NCI-H446 (cell line): ENCODE measurements at places on chromosomes 1 and 21.

GRCh38 chr1:109691759-109692158 is 4.1 kb downstream of the GSTM1 start:
- no peak for DNase-seq

- DNase-seq: no peak
These were observed 302.0 kb downstream of the SIPA1L2 start for GRCh38 chr1:232327899-232328298.

- no peak for DNase-seq
These were observed 243.0 kb downstream of the PBX1 start for GRCh38 chr1:164801791-164802502.

DNA sequence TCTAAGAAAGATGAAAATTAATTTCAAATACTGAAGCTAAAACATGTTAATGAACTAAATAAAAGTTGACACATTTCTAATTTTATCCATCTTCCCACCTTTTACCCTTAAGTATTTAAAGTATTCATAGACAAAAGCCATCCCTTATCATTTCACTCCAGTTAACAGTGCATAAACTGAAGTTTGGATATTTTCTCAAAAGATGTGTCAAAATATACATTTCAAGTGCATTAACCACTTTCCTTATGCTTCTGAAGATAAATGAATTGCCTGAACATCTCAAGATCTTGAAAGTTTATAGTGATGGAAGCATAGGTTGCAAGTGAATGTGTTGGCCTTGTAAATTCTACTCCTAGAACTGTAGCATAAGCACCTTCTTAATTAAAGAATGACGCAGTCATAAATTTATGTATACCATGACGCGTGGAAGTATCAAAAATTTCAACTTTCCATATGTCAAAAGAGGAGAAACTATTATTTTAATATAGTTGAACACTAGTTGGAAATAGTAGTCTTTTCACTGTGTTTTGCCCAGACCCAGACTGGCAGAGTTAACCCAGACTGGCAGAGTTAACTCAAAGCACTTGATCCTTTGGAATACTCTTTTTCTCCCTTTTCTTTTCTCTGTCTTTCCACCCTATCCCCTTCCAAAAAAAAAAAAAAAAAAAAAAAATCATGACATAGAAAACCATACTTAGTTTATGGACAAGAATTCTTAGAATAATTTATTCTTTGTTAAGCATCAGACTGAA is 282.6 kb upstream of the C1orf105 start:
- no peak for DNase-seq

- no peak for DNase-seq
These were observed 132.2 kb upstream of the HOOK1 start for GRCh38 chr1:59682396-59683080.

DNA sequence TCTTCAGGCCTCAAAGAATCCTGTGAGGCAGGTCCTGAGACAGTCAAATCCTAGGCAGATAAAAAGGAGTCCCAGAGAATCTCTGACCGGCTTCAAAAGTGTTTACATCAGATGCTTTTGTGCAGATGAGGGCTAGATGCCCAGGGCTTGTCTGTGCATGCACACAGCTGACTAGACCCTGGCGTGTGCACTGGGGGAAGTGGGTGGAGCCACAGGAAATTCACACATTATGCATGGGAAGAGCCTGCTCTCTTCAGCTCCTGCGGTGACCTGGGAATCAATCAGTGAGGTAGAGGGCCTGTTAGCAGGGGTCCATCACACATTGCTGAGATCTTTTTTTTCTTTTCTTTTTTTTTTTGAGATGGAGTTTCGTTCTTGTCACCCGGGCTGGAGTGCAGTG is 36.6 kb upstream of the NHLH2 start:
- no peak for DNase-seq

DNA sequence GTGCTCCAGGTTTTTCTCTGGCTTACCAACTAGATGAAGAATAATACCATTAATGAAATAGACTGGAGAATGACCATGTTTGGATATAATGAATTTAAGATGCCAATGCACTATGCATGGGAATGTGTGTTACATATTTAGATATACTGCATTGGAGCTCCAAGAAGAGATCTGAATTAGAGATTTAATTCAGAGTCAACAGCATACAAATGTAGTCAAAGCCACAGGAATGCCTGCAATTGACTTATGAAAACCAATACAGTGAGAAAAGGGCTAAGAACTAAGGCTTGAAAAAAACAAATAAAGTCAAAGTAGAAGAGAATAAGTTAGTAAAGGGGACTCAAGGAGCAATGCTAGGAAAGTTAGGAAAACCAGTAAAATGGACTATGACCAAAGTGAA is 59.1 kb downstream of the USP24 start:
- no peak for DNase-seq
